Activated CD4-positive, alpha-beta T cell treated with anti-CD3 and anti-CD28 coated beads for 24 hours (primary cell): ENCODE measurements at places on chromosomes 11 and 22.

DNA sequence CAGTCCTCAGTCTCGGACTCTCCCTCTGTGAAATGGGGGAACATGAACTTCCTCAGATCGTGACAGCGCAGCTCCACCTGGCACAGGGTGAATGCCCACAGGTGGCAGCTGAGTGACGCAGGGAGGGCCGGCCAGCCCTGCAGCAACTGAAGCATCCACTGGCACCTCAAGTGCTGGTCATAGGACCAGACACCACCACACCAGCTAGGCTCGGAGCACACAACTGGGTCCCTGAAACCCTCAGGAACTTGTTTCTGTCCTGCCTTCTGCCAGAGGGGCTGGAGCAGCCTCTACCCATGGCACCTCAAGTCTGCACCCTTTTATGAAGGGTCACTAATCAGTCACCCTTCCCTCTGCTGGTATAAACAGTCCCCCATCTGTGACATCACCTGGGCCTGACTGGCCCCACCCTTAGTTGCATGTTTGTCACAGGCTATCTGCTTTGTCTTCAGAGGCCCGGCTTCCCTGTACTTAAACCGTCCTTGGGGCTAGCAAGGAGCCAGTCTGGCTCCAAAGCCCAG is 7.4 kb upstream of the CDC42BPG start:
- no peak for DNase-seq

DNA sequence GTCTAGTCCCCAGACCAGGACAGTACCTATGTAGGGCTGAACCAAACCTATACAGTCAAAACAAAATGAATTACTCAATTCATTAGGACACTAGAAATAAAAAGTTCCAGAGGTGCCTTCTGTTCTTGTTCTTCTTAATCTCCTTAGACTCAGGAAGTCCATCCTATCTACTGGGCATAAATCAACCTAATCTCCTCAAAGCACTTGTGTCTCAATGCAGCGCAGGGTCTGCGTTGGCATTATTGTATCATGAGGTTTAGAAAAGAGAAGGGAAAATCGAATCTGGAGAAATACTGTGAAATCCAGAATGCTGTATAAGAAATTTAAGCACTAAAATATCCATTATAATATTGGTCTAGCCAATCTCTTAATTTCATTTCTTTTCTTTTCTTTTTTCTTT is 2.4 kb upstream of the OR10V1 start:
- DNase-seq = no peak

DNA sequence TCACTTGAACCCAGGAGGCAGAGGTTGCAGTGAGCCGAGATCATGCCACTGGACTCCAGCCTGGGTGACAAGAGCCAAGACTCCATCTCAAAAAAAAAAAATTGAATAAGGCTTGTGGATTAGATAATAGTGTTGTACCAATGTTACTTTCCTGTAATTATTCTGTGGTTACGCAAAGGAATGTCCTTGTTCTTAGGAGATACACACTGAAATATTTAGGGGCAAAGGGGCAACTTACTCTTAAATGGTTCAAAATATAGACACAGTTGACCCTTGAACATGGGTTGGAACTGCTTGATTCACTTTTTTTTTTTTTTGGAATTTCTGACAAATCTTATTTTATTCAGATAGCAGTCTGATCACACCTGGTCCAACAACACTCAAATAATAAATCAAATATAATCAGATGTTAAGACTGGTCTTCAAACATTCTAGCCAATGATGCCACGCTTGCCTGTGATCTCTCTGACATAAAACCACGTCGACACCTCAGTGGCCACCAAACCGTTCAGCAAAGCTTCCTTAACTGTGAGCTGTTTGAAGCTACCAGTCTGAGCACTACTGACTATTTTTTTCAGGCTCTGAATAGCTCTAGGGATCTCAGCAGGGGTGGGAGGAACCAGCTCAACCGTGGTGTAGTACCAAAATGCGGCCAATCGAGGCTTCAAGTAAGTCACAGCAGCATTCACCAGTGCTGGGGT is 710 bp downstream of the ATP5MGL start:
- DNase-seq = no peak

DNA sequence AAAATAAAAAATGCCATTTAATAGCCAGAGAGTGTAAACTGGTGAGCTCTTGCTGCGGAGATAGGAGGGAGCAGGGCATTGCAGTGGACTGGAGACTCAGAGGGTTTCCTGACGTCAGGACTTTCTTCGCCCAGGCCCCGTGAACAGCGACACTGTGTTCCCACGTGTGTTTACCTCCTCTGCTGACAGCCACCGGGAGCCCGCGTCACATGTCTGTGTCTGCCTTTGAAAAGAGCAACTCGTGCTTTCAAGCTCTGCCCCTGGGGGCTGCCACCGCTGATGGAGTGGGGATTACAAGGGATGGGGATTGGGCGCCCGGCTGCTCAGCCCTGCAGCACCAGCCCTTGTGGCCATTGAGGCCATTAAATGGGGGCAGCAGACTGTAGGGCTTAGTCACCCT is 3.3 kb downstream of the TANGO2 start:
- no peak for DNase-seq

- no peak for DNase-seq
Measured at GRCh38 chr11:122803306-122803705, 35.0 kb upstream of the CRTAM start.

GRCh38 chr22:31342389-31343140 is 3.6 kb downstream of the PATZ1 start:
- DNase-seq = no peak

GRCh38 chr11:113528982-113529381 is 53.8 kb upstream of the DRD2 start:
- no peak for DNase-seq

GRCh38 chr11:13917264-13917663 is 45.3 kb upstream of the SPON1 start:
- DNase-seq = no peak
